Naive B cell (primary cell): ENCODE measurements at places on chromosomes 6 and 20.

- no peak for DNase-seq
- no peaks in the 10 kb centered on the region for H3K4me1 ChIP-seq
- no peaks in the 10 kb centered on the region for H3K36me3 ChIP-seq
- no peak overlapping the region for H3K4me3 ChIP-seq
- no peaks in the 10 kb centered on the region for H3K27me3 ChIP-seq
These were observed 434.1 kb downstream of the RFPL4B start for GRCh38 chr6:112781241-112781640.

DNA sequence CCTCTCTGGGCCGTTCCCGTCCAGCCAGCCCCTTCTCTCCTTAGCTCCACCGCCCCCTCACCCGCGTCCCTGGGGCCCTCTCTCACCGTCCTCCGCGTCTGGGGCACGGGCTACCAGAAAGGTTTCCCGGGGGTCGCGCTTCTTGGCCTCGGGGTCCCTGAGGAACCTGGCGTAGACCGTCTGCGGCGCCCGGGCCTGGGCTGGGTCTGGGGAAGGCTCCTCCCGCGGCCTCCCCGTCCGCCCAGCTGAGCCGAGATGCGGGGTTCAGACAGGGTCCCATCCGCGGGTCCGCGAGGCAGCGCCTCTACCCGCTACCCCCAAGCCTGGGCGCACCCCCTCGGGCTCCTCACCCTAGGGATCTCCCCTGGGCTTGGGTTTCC, 1.1 kb downstream of the TULP1 start:
- H3K4me3 ChIP-seq = no peak overlapping the region
- no peaks in the 10 kb centered on the region for H3K36me3 ChIP-seq
- no peak for DNase-seq
- peaks cover 9% of the 10 kb centered on the region for H3K4me1 ChIP-seq
- peaks cover 50% of the 10 kb centered on the region for H3K27me3 ChIP-seq

GRCh38 chr20:33843050-33843449, 31.9 kb downstream of the CHMP4B start:
- H3K36me3 ChIP-seq = no peaks in the 10 kb centered on the region
- H3K27ac ChIP-seq = peak overlapping the region; percentile 76
- no peak for DNase-seq
- H3K4me3 ChIP-seq = no peak overlapping the region
- H3K27me3 ChIP-seq = no peaks in the 10 kb centered on the region

DNA sequence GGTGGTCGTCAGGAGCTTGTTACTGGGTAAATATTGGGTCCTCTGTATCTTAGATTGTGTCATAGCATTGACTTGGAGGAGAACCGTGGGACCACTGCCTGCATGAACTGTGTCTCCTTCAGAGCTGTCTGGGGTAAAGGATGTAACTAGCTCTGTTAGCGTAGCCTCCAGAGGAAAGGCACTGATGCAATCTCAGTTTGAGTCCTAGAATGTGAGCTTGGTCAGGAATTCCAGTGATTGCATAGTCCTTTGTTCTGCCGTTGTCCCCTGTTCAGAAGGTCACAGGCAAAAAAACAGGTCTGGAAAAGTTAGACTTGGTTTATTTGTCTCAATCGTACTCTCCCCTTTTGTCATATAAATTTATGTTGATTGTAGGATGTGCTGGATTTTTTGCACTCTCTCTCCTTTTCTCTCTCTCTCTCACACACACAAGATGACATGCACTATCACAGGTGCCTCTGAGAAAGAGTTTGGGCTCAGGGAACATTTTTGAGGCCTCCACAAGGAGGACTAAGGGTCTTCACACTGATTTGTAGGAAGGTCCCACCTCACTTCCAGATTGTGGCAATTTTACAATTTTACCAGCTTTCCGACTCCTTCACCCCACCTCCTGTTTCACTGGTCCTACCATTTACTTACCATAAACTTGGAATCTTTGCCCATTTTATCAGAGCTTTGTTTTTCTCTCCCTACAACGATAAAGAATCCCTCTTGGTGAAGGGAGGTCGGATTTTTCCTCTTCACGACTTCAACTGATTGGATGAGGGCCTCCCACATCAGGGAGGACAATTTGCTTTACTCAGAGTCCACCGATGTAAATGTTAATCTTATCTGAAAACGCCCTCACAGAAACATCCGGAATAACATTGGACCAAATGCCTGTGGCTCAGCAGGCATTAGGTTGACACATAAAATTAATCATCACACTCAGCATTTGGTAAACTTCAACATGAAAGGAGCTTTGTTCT, 7.0 kb upstream of the DACT2 start:
- DNase-seq = no peak
- no peaks in the 10 kb centered on the region for H3K4me1 ChIP-seq
- H3K36me3 ChIP-seq = no peaks in the 10 kb centered on the region
- no peak overlapping the region for H3K27ac ChIP-seq
- peaks cover 31% of the 10 kb centered on the region for H3K27me3 ChIP-seq
- no peak overlapping the region for H3K4me3 ChIP-seq

- no peak overlapping the region for H3K4me3 ChIP-seq
- no peak for DNase-seq
These were observed 101.9 kb upstream of the MOCS1 start for GRCh38 chr6:40036186-40036585.

DNA sequence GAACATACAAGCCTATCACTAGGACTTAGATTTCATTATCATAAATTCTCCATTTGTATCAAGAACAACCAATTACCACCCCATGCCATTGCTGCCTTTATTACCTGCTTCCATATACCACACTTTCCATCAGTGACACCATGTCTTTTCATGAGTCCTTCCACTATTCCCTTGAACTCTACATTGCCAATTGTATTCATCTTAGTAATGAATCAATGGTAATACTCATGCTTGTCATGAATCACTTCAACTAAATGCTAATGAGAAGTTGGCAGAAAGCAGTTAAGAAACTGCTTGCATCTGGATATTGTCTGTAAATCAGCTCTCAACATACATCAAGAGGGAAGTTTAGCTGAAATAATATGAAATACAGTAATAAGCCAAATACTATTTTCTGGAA, 61.2 kb upstream of the RNF217 start:
- H3K27me3 ChIP-seq = no peaks in the 10 kb centered on the region
- DNase-seq = no peak
- H3K4me3 ChIP-seq = no peak overlapping the region
- H3K4me1 ChIP-seq = no peaks in the 10 kb centered on the region
- H3K27ac ChIP-seq = no peak overlapping the region
- H3K36me3 ChIP-seq = no peaks in the 10 kb centered on the region

DNA sequence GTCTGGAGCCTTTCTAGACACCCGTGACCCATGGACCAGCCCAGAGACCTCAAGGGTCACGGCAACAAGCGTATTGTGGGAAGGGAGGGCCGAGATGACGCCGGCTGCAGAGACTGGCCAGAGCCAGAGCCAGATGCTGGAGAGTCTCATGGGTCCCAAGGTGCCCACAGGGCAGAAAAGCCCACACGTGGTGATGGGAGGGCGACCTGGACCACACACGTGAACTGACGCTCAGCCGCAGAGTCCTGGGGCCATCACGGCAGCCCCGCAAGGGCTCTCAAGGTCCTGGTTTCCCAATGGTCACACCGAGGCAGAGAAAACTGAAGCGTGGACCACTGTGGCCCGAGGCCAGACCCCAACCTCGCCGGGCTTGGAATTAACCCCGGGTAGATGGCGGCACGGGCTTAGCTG, 92.6 kb downstream of the YTHDF1 start:
- DNase-seq = no peak
- no peak overlapping the region for H3K4me3 ChIP-seq
- H3K27ac ChIP-seq = no peak overlapping the region
- no peaks in the 10 kb centered on the region for H3K4me1 ChIP-seq
- peaks cover 16% of the 10 kb centered on the region for H3K27me3 ChIP-seq

GRCh38 chr6:449057-449430, 57.5 kb downstream of the IRF4 start:
- no peaks in the 10 kb centered on the region for H3K27me3 ChIP-seq
- no peak for DNase-seq
- H3K27ac ChIP-seq = no peak overlapping the region

DNA sequence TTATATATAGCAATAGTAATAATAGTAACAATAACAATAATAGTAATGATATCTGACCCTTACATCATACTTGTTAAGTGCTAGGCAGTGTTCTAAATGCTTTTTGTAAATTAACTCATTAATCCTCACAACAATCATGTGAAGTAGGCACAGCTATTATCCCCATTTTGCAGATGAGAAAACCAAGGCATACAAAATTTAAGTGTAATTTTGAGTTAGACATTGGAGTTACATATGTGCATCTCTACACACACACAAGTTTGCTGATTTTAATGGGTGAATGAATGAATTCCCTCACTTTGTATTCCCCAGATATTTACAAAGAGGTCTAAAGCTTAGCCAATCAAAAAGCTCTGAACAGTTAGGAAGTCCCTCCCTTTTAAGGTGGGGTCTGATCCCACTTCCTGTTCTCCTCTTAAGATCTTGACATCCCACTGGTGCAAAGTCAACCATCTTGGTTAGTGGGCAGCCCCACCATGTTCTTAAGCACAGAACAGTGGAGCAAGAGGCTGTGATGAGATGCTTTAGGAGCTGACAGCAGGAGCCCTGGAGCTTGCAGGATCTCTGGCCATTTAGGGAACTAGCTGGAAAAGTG, 85.3 kb upstream of the FOXP4 start:
- H3K27me3 ChIP-seq = peaks cover 58% of the 10 kb centered on the region
- peaks cover 16% of the 10 kb centered on the region for H3K4me1 ChIP-seq
- H3K27ac ChIP-seq = no peak overlapping the region
- H3K36me3 ChIP-seq = no peaks in the 10 kb centered on the region
- no peak for DNase-seq

- no peaks in the 10 kb centered on the region for H3K36me3 ChIP-seq
- peaks cover 54% of the 10 kb centered on the region for H3K4me1 ChIP-seq
- H3K4me3 ChIP-seq = no peak overlapping the region
These were observed 6.1 kb upstream of the ARID1B start for GRCh38 chr6:156771047-156771446.

GRCh38 chr20:63376283-63377250, 15.4 kb upstream of the CHRNA4 start:
- no peaks in the 10 kb centered on the region for H3K36me3 ChIP-seq
- no peak for DNase-seq
- no peak overlapping the region for H3K27ac ChIP-seq
- no peak overlapping the region for H3K4me3 ChIP-seq
- H3K4me1 ChIP-seq = peaks cover 5% of the 10 kb centered on the region

- no peaks in the 10 kb centered on the region for H3K4me1 ChIP-seq
- H3K27ac ChIP-seq = no peak overlapping the region
- DNase-seq = no peak
- no peaks in the 10 kb centered on the region for H3K27me3 ChIP-seq
- no peaks in the 10 kb centered on the region for H3K36me3 ChIP-seq
These were observed 362.6 kb downstream of the EPM2A start for GRCh38 chr6:145372671-145373151.

- DNase-seq = no peak
- no peak overlapping the region for H3K4me3 ChIP-seq
- peaks cover 5% of the 10 kb centered on the region for H3K4me1 ChIP-seq
- H3K27me3 ChIP-seq = peaks cover 21% of the 10 kb centered on the region
These were observed 89.1 kb upstream of the TOX2 start for GRCh38 chr20:43825581-43825980.

- no peaks in the 10 kb centered on the region for H3K36me3 ChIP-seq
- no peak overlapping the region for H3K4me3 ChIP-seq
- H3K27me3 ChIP-seq = no peaks in the 10 kb centered on the region
- no peak overlapping the region for H3K27ac ChIP-seq
- DNase-seq = no peak
These were observed 118.9 kb upstream of the SSTR4 start for GRCh38 chr20:22916021-22916842.

DNA sequence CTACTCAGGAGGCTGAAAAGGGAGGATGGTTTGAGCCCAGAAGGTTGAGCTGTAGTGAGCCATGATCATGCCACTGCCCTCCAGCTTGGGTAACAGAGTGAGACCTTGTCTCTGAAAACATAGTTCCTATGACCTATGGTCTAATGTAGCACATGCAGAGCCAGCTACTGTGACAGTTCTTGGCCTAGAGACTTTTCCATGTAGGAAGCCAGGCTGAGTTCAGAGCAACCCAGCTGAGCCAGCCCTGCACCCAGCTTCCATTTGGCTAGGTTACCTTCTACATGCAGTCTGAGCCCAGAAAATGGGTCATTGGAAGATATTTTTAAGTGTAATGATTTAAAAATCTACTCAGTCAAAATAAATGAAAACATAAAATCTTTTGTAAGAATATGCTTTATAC, 92.8 kb downstream of the FNDC1 start:
- no peaks in the 10 kb centered on the region for H3K4me1 ChIP-seq
- no peak for DNase-seq
- no peak overlapping the region for H3K27ac ChIP-seq
- H3K4me3 ChIP-seq = no peak overlapping the region
- H3K27me3 ChIP-seq = peaks cover 12% of the 10 kb centered on the region
- no peaks in the 10 kb centered on the region for H3K36me3 ChIP-seq

DNA sequence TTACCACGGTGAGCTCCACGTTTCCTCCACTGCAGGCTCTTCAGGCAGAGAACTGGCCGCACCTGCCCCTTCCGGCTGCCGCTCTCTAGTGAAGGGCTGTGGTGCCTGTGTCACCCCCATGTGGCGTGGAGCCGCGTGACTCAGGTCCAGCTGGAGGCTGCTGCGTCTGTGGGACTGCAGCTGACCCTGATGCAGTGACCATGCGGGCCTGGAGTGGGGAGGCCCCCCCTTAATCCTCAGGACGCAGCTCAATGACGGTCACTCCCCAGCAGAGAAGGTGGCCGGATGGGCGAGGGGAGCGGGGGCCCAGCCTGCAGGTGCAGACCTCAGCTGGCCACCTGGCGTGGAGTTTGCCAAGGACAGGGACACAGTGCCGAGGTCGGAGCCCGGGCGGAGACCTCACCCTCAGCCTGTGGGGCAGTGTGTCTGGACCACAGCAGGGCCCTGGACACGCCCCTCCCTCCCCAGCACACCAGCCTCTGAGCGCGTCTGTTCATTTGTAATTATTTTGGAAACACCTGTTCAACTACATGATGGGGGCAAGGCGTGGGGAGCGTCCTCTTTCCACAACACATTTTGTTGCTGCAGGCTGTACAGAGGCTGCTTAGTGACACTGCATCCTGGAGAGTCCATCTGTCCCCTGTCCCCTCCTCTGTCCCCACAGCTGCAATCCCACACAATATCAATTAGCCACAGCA, 10.7 kb downstream of the BHLHE23 start:
- H3K27me3 ChIP-seq = peaks cover 81% of the 10 kb centered on the region
- H3K27ac ChIP-seq = no peak overlapping the region
- H3K4me1 ChIP-seq = no peaks in the 10 kb centered on the region
- H3K4me3 ChIP-seq = no peak overlapping the region
- no peaks in the 10 kb centered on the region for H3K36me3 ChIP-seq
- DNase-seq = no peak

GRCh38 chr6:113018351-113019151, 671.4 kb downstream of the RFPL4B start:
- no peak for DNase-seq
- no peak overlapping the region for H3K27ac ChIP-seq
- no peaks in the 10 kb centered on the region for H3K4me1 ChIP-seq
- H3K4me3 ChIP-seq = no peak overlapping the region
- H3K36me3 ChIP-seq = no peaks in the 10 kb centered on the region
- no peaks in the 10 kb centered on the region for H3K27me3 ChIP-seq

- H3K27me3 ChIP-seq = no peaks in the 10 kb centered on the region
- DNase-seq = no peak
- no peak overlapping the region for H3K4me3 ChIP-seq
- no peak overlapping the region for H3K27ac ChIP-seq
- peaks cover under 1% of the 10 kb centered on the region for H3K4me1 ChIP-seq
- no peaks in the 10 kb centered on the region for H3K36me3 ChIP-seq
These were observed 180.5 kb downstream of the PDE7B start for GRCh38 chr6:136031982-136032381.

- H3K4me3 ChIP-seq = no peak overlapping the region
- H3K4me1 ChIP-seq = no peaks in the 10 kb centered on the region
- no peak overlapping the region for H3K27ac ChIP-seq
- H3K27me3 ChIP-seq = no peaks in the 10 kb centered on the region
- no peak for DNase-seq
- H3K36me3 ChIP-seq = no peaks in the 10 kb centered on the region
These were observed 43.0 kb downstream of the HDDC2 start for GRCh38 chr6:125258651-125259353.
